Coronary artery (tissue), 2 donors: ENCODE measurements at places on chromosomes 2 and 18.

DNA sequence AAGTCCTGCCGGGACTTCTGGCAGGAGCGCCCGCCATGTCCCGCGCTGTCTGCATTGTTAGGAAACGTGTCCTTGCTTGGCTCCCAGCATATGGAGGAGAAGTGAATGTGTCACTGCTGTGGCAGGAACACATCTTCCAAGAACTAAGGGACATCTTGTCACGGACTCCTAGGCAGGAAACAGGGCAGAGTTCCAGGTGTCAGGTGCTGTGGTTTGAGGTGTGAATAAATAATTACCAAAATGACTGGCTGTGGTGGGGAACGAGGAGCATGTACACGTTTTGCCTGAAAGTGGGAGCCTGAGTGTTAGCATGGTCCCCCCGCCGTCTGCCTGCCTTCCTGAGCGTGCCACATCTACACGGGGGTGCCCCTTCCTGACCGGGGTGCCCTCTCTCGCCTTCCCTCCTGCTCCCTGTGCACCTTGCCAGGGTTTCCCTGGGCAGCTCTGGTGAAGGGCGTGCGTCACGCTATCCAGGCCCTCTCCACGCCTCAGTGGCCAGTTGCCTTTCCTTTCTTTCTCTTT is 237.5 kb downstream of the LDLRAD4 start:
- DNase-seq = peak; percentile 52

DNA sequence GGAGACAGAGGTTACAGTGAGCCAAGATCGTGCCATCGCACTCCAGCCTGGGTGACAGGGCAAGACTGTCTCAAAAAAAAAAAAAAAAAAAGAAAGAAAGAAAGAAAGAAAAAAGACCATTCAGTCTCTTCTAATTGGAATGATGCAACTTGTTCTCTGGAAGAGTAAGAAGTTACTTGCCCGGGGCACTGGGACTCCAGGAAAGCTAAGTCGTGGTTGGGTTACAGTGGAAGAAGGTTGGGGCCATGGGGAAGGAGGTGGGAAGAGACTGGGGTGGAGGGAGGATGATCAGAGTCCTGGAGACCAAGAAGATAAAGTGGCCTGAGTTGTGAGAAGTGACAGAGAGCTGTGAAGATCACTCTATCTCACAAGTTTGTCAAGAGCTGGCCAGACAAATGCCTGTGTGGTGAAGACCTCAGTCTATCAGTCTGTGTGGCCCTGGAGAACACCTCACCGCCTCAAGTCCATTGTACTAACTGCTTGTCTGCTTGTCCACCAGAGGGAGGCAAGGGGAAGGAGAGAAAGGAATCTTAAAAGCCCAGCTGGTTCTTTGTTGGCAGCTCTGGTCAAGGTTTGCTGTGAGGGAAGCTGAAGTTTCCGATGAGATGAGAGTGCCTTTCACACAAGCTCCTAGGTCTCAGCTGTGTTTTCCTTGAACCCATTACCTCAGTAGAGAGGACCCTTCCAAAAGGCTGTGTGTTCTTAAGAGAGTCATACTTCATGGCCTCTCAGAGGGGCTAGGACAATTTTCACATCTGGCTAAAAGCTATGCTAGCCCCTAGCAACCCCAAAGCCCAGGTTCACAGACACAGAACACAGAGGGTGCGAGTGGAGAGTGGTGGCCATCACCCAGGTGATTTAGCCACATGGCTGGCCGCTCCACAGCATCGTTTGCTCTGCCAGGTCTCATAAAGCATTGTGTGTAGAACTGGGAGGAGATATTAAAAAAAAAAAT is 72.0 kb upstream of the TMEM178A start:
- no peak for DNase-seq

- no peak for DNase-seq
Measured at GRCh38 chr2:43482961-43483360, 112.9 kb downstream of the THADA start.

DNA sequence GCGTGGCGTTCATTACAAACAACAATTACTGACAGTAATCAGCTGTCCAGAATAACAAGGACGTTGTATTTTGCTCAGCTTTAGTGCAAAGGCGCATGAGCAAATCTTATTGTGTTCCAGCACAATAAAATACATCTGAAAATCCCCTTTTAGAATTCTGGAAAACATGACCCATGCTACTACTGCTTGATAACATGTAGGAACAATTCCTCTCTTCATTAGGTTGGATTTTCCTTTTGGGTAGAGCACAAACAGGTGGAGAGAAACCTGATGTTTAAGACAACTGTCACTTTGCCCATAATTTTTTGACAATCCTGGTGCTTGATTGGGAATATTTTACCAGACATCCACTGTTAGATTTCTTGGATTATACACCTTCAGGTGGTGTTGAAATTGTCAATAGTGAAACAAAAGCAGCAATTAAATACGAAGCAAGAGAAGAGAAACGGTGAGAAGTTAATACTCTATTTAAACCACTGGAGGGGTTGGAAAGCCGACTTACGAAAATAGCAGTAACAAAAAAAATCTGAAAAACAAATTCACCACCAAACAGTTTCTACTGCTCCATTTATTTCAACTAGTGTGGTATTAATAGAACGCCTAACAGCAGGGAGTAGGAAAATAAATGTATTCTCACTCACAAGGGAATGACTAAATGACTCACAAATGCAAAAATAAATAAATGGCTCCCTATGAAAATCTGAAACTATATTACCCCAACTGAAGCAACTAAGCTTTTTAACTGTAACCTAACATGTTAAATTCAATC is 102.7 kb downstream of the CPO start:
- DNase-seq = no peak

- no peak for DNase-seq
Measured at GRCh38 chr2:55314985-55315384, 46.0 kb upstream of the MTIF2 start.

DNA sequence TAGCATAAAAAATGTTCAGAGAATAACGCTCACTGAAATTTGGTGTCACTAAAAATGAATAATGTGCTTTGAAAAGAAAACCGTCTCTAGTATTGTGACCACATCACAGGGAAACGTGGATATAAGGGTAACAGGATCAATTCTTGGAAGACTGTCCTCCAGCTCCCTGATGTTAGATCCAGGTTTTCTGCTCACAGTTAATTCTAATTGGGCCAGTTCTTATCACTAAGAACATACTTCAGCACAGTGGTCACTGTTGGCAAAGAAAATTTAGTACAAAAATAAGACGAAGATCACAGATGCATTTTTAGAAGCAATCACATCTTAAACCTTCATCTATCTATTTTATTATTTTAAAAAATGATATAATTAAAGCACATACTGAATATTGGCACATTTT is 57.0 kb upstream of the CD226 start:
- DNase-seq = no peak
